Nephron progenitor cell (in vitro differentiated cells): ENCODE measurements at places on chromosomes 7 and 10.

- no peak for DNase-seq
Observed at GRCh38 chr10:112723876-112724275, 226.2 kb upstream of the TCF7L2 start.

DNA sequence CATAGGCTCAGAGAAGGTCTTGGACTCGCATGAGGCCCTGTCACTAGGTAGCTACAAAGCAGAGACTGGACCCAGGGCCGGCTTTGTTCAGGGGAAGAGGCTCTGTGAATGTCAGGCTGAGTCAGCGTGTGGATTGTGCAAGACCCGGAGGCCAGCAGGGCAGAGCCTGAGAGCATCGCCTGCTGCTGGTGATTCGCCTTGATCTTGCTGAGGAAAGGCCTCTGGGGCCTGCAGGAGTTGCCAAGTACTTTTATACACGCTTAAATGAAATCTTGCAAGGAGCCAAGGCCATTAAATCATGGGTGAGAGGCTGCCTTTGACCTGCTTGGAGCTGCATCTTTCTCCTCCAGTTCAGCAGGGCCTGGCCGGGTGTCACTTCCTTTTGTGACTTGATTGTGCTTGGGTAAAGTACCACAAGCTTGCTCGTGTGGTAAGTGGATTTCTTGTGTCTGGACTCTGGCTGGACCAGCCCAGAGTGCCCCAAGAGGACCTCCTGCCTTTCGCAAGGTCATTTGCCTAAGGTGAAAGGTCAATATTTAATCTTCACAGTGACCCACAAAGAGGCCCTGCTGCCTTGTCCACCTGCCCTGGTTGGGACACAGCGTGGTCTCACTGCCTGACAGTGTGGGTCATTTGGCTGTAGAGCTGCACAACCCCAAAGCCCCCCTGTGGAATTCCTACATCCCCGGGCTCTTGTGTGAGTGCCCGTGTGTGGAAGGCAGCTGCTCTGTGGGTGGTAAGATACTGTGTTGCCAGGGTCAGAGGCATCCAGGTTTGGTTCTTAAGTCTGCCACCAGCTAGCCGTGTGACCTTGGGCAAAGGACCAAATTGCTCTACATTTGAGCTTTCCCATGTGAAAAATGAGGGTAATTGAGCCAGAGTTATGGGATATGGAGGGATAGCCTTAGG is 38.6 kb upstream of the SH2D4B start:
- DNase-seq: no peak

GRCh38 chr10:48242171-48242904 is 32.2 kb downstream of the FRMPD2 start:
- no peak for DNase-seq

DNA sequence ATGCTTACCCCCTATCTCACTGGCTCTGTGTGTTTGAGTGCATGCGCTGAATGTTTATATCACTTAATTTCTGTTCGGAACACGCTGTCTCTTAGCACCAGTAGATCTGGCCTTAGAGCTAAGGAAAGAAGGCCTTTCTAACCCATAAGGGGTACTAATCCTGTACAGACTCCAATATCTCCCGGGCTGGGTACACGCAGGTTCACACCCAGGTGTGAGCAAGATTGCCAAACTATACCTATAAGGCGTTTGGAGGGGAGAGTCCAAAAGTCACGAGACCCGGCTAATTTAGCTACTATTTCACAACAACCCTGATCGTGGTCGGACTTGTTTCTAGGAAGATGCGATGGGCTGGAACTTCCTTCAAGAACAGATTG is 727 bp upstream of the PDSS1 start:
- DNase-seq: no peak

- no peak for DNase-seq
Observed at GRCh38 chr7:50270531-50271018, 33.9 kb upstream of the IKZF1 start.

DNA sequence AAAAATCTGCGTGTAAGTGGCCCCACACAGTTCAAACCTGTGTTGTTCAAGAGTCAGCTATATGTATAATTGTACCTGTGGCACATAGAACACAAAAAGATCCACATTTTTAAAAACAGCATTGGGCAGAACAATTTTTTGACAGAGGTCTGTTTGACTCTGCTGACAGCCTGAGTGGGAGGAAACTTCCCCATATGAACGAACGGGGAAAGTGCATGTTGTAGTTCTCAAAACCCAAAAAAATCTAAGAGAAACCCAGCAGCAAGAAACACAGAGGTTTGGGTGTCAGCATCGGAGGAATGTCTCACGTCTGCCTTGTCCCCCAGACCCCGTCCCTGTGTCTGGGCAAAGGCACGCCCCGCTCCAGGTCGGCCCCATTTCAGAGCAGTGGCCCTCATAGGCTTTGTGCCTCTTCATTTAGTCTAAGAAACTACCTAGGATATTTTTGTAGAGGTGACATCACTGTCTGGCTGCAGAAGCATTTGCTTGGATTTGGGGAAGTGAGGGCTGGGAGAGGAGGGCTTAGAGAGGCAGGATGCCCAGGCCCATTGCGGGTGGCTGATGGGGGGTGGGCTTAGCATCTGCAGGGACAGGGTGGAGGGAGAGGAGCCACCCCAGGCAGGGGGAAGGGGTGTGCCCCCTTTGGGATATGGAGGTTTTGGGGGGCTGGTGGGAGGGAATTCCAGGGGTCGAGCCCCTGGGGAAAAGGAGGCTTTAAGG is 11.0 kb downstream of the CUX1 start:
- DNase-seq: no peak

GRCh38 chr7:156218544-156219306 is 406.5 kb upstream of the SHH start:
- no peak for DNase-seq

DNA sequence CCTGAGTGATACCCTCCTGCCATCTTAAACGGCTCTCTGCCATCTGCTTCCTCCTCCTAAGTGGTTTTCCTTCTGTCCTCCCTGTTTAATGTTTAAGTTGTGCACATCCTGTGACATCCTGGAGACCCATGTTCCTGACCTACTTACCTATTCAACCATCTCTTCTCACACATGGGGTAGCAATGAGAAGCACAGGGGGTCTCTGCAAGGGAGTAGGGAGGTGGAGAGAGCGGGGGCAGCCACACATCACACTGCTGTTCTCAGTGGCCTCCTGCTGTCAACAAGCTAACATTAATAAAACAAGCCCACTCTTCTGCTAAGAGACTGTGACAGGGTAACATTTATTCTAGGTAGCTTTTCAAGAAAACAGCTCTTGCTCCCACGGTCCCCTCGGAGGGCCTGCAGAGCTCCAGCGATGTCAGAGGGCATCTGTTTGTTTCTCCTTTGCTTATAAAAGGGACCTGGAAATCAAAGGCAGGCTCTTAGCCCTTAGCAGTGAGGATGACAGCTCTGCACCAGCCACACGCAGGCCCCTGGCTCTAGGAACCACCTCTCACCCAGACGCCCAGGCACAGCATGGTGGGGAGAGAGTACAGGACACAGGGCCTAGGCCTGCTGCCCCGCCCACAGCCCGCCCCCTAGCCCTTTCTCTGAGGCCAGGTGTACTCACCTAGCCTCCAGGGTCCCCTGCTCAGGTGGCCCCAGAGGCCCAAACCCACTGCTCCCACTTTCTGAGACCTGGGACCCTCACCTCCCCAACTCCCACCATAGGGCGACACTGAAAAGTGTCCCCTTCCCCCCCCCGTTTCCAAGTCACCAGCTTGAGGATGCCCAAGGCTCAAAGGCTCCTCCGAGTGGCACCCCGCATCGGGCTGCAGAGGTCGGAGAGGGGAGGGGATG is 943 bp upstream of the SLC18A2 start:
- no peak for DNase-seq

GRCh38 chr10:125114761-125115391 is 45.5 kb downstream of the CTBP2 start:
- no peak for DNase-seq

- no peak for DNase-seq
Observed at GRCh38 chr7:158368449-158368848, 219.2 kb downstream of the PTPRN2 start.

DNA sequence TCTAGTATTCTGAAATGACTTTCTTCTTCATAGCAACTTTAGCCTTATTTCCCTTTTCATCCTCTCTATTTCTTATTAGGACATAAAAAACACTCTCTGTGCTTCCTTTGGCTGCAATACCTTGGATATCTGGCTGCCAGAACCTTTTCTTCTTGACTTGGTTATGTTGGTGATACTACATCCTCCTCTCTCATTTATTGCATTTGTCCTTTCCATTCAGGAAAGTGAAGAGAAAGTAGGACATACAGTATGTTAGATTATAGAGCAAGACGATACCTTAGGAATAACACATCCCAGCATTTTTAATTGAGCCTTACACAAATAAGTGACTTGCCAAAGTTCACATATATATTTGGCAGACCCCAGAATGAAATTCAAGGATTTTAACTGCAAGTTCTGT is 210.1 kb upstream of the PPP1R3A start:
- no peak for DNase-seq

DNA sequence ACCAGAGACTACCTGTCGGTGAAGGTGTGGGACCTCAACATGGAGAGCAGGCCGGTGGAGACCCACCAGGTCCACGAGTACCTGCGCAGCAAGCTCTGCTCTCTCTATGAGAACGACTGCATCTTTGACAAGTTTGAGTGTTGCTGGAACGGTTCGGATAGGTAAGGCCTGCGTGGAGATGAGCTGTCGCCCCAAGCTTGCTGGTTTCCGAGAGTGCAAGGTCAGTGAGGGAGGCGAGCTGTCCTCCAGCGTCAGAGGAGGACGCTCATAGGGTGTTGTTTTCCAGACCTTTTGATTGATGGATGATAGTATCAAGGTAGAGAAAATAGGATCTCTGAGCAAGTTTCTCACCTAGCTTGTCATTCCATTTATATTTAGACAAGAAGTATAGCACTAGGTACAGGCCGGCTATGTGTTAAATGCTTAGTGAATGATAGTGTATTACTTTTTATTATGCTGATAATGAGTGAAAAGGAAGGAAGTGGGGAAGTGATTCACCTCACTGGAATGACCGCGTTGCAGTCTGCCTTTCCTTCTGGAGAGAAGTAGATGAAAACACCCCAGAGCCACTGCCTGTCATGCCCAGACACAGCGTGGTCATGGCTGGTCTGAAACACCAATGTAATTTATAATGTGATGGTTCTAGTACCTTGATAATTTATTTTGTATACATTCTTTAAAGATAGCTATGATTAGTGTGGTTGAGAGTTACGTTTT is 33.9 kb downstream of the BNIP3 start:
- no peak for DNase-seq

DNA sequence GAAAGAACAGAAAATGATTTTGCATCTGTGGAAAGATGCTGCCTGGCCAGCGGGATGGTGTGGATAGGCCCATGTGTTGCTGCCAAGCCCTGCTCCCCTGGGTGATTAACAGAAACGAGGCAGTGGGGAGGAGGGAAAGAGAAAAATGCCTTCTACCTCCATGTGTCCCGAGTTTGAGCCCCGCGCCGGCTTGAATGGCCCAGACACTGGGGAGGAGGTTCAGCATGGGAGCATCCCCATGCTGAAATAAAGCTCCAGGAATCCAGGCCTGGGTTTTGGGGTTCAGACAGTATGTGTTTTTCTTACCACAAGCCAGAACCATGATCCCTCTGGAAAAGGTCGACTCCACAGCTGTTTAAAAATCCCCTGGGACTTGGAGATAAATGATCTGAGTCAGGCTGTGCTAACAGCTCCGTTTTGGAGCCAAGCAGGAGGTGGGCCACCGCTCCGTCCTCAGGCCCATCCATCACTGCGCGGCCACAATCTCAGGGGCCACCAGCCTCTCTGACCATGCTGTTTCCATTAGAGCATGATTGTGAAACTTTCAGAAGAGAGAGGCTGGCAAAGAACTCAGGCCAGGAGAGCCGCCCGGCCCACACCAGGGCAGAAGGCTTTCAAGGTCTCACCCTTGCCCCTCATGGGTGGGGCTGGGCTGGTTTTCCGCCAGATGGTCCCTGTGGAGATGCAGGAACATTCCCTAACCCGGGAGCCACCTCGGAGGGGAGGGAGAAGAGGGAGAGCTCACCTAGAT is 299.7 kb downstream of the ZEB1 start:
- peak; percentile 20 for DNase-seq

GRCh38 chr7:20596653-20597052 is 18.8 kb upstream of the ABCB5 start:
- no peak for DNase-seq

- no peak for DNase-seq
Observed at GRCh38 chr7:8507566-8507965, 74.2 kb downstream of the NXPH1 start.

GRCh38 chr7:7977774-7978173 is 9.2 kb downstream of the GLCCI1 start:
- no peak for DNase-seq
